K562 (cell line): ENCODE measurements at places on chromosomes 4 and X. TPM values are rescaled to one million over a fixed set of nuclear protein-coding genes. Genes with fewer than 3 reads are reported as not detected.

NAP1L3 gene
- not detected in 2 replicates for polyA plus RNA-seq

CT45A10 gene
- polyA plus RNA-seq, result 70.2 and 83.0 TPM in 2 replicates

ABCG2 gene
- not detected in 2 replicates for polyA plus RNA-seq

RHOXF2 gene
- 173 and 179 TPM in 2 replicates for polyA plus RNA-seq

DNA sequence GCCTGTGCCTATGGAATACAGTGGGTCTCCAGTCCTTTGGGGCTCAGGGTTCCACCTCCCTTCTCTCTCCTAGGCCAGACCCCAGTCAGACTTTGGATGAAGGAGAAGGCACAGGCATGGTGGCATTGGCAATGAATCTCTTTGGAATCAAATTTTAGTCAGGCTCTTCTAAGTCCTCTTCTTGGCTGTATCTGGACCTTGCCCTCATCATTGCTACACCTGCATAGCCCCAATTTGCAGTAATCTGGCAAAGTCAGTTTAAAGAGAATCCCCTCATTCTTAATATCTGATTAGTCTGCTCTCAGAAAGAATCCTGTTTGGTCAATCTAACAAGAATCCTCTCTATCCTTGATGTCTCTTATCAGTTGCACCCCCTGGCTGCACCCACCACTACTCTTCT is 77.6 kb downstream of the SLC16A2 start:
- DNase-seq, result no peak

DNA sequence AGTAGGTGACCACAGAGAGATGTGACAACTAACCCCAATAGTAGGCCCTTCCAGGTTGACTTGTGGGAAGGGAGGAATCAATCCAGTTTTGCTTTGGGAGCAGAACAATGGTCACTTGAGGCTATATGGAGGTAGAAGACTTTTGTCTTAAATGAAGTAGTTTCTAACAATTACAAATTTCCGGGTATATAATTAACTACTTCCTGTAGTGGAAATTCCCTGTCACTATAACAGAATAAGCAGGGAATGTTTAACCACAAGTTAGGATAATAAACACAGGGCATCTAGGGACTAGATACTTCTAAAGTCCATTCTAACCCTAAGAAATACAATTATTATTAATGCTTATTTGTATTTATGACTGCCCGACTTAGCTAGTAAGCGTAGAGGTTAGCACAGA is 99.0 kb upstream of the TRPC3 start:
- DNase-seq, result no peak

DNA sequence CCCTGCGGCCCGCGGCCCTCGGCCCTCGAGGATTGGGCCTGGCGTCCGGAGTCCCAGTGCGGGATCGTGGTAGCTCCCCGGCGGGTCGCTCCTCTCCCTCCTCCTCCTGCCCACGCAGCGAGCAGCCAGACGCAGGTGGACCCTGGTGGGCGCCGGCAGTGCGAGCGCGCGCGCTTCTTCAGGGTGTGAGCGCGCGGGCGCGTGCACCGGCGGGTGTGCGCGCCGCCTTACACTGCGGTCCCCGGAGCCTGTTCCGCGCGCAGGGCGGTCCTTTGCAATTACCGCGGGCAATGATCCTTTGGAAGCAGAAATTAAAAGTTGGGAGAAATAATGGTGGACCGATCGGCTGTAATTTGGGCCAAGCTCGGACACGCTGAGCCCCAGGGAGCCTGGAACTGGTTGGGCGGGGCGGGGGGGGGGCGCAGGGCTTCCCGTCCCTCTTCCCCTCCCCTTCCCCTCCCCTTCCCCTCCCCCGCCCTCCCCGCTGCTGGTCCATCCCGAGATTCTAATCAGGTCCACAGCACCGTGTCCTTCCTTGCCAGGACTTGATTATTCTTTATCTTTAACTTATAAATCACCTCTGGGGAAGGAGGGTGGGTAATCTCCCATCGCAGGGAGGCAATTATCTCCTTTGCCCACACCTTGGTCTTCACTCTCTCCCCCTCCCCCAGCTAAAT is 1.6 kb upstream of the NKX1-1 start:
- DNase-seq, result no peak
